Astrocyte of the cerebellum (primary cell): ENCODE measurements at places on chromosomes 11 and 22.

- peak; percentile 74 for DNase-seq
Observed at GRCh38 chr11:64230171-64230984, at the start of gene DNAJC4. Gene DNAJC4 (plus strand): TSS chr11:64230548. CDS start chr11:64230855, 307 bp downstream.

DNA sequence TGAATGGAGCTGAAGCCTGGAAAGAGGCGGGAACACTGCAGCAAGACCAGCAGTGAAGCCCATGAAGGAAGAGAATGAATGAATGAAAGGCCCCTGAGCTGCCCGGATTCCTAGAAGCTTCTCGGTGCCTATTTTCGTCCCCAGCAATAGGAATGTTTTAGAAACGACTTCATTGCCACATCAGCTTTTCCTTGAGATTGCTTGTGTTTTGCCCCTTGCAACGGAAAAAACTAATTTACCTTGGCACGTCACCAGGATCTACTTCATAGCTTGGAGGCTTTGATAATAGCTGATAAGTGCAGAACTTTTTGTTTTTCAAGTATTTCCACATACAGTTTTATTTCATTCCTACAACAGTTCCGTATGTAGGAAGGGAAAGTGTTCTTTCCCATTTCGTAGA is 248.9 kb upstream of the NARS2 start:
- no peak for DNase-seq

GRCh38 chr22:31247726-31248125 is 35.6 kb downstream of the LIMK2 start:
- DNase-seq = no peak

DNA sequence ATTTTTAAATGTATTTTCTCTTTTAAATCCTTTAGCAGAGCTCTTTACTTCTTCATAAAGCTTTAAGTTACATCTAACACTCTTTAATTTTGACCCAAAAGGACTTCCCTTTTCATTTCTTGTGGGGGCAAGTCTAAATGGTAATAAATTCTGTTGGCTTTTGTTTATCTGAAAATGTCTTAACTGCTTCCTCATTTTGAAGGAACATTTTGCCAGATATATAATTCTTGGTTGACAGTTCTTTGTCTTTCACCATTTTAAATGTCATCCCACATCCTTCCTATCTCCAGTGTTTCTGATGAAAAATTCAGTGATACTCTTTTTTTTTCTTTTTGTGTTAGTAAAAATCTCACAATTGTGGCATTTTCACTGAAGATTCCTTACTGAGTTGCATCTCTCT is 44.7 kb upstream of the ZBTB44 start:
- DNase-seq = no peak

- DNase-seq = no peak
Observed at GRCh38 chr22:44281768-44282637, 30.7 kb downstream of the SHISAL1 start.

GRCh38 chr22:48154943-48155240 is 1392.4 kb downstream of the TBC1D22A start:
- DNase-seq = no peak

- no peak for DNase-seq
Observed at GRCh38 chr11:281486-282161, 3.4 kb downstream of the NLRP6 start.

DNA sequence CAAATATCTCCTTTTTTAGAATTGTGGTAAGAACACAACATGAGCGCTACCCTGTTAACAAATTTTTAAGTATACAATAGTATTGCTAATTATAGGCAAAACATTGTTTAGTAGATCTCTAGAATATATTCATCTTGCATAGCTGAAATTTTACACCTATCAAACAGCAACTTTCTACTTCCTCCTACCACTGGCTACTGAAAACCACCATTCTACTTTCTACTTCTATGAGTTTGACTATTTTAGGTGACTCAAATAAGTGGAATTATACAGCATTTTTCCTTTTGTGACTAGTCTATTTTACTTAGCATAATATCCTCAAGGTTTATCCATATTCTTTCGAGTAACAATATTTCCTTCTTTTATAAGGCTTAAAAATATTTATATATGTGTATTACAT is 128.4 kb downstream of the FAM76B start:
- no peak for DNase-seq

DNA sequence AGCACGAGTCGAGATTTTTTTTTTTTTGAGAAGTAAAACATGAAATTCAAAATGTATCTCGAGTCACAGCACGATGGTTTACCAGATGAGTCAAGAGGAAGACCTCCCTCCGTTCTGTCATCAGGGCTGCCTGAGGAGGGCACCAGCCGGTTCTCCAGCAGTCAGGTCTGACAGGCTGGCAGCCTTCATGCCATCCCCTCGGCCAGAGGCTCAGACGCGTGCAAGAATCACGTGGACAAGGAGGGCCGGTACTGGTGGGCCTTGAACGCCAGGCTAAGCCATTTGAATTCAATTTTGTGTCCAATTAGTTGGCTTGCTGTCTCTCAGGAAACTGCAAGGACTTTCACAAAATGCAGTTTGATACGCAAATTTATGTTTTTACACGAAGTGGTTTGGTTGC is 1412.2 kb downstream of the BRD1 start:
- no peak for DNase-seq

DNA sequence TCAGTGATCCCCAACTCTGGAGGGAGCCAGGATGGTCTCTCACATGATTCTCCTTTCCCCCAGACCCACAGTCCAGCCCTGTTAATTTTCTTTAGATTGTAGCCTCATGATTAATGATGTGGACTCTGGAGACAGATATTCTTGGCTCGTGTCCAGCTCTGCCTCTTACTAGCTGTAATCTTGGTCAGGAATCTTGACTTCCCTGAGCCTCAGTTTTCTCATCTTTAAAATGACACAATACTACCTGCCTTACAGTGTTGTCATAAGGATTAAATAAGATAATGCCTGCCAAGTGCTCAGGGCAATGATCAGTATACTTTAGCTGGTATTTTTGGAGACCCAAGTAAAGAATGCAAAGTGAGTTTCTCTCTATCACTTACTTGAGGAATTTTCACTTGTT is 60.0 kb downstream of the SPECC1L start:
- DNase-seq = no peak

DNA sequence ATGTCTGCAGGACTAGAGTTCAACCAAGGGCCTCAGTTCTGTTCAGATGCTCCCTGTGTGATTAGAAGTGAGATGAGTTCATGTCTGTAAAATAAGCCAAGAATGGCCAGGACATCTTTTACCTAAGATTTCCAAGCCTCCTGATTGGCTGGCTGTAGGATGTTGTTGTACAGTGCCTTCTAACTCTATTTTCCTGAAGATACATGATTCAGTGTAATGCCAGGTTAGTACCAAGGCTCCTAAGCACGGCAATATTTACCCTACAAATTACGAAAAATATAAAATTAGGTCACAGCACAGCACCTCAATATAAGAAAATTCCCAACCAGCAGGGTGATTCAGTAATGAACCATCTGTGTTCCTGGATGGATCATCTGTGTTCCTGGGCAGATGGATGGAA is 140.0 kb upstream of the MTMR2 start:
- DNase-seq = no peak

DNA sequence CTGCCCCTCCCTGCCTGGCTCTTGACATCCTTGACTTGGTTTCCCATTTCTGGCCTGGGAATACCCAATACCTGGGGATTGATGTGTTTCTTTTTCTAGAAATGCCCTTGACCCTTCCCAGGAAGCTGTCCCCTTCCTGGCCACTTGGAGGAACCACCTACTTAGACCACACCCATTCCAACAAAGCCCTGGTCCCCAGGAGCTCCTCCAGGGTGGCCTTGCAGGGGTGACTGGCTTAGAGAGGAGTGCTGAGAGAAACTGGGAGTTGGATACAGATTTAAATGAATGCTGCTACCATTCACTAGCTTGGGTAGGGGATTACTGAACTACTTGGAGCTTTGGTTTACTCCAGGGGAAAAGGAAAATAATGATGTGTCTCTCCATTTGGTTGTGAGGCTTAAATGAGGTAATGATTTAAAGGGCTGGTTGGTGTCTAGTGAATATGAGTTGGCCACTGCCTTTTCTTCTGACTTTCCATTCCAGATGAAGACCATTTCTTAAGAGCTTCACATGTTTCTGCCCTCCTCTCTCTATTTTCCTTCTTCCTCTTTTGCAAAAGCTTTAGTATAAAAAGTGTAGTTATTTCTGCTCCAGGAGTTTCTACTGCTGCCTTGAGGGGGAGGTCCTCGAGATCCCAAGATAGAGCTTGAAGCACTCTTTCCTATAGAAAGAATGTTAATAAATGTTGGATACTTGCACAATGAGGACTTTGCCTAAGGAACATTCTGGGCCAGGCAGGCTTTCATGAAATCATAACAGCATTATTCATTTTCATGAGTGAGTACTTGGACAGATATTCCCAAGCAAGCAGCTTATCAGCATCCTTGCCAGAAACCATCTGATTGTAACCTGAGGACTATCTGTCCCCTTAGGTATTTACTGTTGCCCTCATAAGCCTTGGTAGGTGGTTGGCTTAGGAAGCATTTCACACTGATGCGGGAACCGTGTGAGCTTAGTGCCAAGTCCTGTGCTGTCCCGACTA is 22.4 kb downstream of the PANX1 start:
- DNase-seq = no peak

DNA sequence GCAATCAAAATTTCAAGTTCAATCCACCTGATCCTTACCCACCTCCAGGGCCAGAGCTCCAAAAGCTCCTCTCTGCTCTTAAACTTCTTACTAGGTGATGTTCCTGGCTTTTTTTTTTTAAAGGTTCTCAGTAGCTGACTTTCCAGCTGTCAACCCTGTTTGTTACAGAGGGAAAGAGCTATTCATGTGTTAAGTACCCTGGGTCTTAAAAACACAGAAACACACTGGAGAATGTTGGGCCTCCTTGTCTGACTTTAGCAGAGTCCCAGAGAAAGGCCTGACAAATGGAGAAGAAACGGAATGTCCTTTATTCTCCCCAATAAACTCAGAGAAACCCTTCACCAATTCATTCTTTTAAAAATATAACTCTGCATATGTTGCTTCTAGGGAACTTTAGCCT is 3.2 kb downstream of the LRRC4C start:
- no peak for DNase-seq

DNA sequence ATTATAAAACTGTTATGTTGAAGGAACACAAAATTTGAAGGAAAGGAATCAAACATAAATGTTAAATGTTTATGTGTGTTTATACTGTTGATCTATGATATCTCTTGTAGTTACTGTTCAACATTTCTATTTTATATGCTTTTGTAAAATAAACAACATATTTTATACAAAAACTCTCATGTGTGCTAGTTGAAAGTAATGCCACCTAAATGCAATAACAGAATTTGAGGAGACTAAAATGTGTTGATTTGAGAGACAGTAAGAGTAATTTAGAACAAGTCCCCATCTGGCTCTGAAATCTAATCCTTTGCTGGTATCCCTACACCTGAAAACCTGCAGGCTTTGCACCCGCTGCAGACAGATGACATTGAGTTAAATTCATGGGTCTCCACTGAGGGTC is 95.7 kb upstream of the TOP3B start:
- DNase-seq = no peak

DNA sequence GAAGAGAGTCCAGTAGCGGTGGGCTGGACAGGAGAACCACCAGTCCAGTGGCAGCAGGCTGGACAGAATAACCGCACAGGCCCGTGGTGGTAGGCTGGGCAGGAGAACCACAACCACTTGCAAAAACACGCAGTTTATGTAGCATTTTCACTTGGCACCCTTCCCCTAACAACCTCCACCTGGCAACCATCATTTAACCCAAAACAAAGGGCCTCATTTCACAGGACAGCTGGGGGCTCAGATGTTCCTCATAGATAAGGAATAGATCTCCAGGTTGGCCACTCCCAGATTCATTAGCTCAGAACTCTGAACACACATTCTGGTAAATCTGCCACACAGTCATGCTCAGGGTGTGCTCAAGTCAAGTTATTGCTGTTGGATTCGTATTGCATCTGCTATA is 41.2 kb downstream of the SYTL2 start:
- no peak for DNase-seq

DNA sequence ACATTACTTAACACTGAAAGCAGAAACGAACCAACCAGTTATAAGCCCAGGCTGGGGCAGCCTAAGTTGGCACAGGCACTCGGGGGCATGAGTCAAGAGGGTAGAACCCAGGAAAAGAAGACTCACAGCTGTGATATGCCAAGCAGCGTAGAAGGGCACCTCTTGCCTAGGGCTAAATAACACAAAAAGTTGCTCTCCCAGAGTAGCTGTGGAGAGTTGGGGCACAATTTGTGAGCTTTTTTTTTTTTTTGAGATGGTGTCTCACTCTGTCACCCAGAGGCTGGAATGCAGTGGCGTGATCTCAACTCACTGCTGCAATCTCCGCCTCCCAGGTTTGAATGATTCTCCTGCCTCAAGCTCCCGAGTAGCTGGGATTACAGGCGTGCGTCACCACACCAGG is 8.8 kb downstream of the CLMP start:
- no peak for DNase-seq

DNA sequence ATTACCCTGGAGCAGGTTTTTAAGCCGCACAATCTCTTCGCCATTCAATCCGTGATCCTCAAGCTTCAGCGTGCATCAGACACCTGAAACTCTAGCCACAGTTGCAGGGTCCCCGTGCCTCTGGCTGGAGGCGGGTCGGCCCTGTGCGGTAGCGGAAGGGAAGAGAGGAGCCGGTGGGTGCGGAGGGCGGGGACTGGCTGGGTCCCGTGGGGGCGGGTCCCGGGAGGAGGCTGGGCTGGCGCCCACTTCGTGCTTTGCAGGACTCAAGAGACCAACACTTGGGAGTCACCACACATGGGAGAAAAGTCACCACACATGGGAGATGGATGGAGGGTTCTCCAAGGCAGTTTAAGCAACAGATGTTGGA is 772 bp downstream of the C22orf15 start:
- no peak for DNase-seq

- DNase-seq = peak; percentile 73
Observed at GRCh38 chr11:12207384-12208150, 97.2 kb downstream of the MICAL2 start.

GRCh38 chr11:36713715-36714114 is 115.7 kb upstream of the RAG2 start:
- DNase-seq = no peak

- no peak for DNase-seq
Observed at GRCh38 chr11:83744620-83745192, 458.5 kb upstream of the CCDC90B start.

GRCh38 chr22:49555526-49555925 is 272.1 kb downstream of the BRD1 start:
- no peak for DNase-seq

- no peak for DNase-seq
Observed at GRCh38 chr11:27095887-27096286, 55.3 kb downstream of the BBOX1 start.

- DNase-seq = no peak
Observed at GRCh38 chr11:15146271-15147003, 31.7 kb downstream of the INSC start.

GRCh38 chr22:22431271-22432220 is 77.0 kb downstream of the ZNF280B start:
- DNase-seq = peak; percentile 11

GRCh38 chr11:76702336-76703128 is 32.0 kb upstream of the LRRC32 start:
- no peak for DNase-seq

DNA sequence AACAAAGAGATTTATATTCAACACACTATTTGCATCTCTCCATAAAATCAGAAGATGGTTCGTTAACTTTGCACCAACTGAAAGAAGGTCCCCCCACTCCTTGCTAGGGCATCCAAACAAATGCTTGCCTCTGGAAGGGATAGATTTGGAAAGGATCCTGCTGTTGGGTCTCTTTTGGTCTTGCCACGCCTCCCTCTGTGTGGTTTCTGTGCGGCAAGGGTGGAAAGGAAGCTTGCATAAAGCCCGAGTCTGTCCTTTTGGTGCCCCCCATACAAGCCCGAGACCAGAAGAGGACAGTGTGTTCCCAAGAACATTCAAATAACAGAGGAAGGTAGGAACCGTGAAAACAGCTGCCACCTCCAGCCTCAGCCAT is 15.1 kb downstream of the SCGB1A1 start:
- DNase-seq = no peak
